ENCODE measurements at places on chromosomes 12 and 14.

DNA sequence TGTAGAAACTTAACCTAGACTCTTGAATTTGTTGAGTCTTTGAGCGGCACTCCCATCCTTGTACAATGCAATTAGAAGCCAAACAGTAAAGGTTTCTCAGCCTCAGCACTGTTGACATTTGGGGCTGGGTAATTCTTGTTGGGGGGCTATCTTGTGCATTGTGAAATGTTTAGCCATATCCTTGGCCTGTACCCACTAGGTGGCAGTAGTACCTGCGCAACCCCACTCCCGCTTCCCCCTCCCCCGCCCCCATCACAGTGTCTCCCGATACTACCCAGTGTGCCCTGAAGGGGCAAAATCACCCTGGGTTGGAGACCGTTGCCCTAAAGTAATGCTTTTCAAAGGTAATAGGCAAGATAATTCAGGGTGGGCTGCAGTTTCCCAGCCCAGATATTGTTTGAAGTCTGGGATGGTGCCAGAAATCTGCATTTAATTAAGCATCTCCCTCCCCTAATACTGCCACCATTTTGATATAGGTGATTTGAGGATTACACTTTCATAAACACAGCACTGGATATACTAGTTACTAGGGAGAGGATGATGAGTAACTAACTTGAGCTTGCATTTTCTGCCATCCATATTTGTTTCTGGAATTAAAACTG is 1.8 kb downstream of the COX6A1 start:
- peak; percentile 31 for DNase-seq

DNA sequence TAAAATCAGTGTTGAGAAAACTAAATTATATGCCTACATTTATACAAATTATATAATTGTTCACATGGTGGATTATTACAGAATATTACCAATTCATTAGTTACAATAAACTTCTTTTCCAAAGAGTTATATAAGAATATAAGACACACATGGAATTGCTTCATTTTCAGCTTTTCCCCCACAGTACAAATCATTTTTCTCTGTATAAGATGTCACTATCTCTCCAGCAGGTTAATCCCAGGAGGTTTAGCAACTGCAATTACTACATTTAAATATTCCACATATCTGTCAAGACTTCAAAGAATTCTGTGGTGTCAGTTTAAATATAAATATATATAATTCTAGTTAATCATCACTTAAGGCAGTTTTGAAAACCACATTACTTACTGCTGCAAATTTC is 59.6 kb upstream of the G2E3 start:
- DNase-seq = no peak

DNA sequence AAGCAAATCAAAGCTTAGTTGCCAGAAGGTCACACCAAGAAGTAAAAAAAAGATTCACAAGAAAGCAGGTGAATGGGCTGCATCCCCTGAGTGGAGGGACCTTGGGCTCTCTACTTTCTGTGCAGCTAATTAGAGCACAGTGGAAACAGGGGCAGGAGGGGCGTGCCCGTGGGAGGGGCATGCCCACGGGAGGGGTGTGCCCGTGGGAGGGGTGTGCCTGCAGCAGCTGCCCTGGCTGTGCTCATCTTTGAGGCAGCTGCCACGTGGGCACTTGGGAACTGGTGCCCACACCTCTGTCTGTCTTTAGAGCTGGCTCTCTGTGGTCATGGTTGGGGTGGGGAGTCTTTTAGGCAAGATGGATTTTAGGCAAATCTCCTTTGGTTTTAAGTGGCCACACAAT is 60.0 kb downstream of the EML1 start:
- no peak for DNase-seq

DNA sequence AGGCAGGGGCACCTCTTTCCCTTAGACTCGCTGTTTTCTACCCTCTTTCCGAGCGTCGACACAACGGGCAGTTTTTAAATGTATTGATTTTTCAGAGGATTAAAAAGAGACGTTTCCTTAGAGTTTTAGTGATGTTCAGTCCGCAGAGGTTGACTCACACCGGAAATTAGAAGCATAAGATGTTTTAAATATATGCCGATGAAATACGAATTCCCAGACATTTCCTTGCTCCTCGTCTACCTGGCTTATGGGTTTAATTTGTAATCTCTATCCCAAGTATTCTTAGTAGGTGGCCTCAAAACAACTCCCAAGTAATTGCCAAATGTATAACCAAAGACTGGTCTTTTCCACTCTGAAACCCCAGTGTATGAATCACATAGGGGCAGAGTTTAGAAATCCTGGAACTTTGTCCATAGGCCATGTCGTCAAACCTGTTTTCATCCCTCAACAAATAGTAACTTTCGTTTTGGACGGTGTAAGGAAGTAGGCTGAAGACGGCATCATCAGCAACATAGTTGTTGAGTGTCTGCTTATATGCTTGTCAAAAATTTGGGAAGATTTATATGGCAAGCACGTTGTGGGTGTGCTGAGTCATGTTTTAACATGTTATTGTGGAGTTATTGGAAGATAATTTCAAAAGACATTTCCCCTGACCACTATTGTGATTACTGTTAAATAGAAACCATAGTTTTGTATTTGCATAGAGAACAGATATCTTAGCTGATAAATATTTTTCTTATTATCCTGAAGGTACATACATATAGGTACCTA is 824 bp downstream of the TBK1 start:
- peak; percentile 75 for DNase-seq

DNA sequence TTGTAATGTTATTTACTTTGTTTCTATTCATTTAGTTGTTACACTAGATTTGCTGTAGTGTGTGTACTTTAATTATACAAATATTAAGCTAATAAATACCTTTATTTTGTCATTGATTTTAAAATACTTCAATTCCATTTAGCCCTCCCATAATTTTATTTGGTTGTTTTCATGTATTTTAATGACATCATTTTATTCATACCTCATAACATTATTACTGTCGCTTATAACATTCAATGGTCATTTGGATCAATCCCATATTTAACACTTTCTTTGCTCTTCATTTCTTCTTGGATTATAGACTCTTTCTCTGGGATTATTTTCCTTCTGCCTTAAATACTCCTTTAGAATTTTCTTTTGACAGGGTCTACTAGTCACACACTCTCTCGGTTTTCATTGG is 86.6 kb upstream of the CAND1 start:
- no peak for DNase-seq

DNA sequence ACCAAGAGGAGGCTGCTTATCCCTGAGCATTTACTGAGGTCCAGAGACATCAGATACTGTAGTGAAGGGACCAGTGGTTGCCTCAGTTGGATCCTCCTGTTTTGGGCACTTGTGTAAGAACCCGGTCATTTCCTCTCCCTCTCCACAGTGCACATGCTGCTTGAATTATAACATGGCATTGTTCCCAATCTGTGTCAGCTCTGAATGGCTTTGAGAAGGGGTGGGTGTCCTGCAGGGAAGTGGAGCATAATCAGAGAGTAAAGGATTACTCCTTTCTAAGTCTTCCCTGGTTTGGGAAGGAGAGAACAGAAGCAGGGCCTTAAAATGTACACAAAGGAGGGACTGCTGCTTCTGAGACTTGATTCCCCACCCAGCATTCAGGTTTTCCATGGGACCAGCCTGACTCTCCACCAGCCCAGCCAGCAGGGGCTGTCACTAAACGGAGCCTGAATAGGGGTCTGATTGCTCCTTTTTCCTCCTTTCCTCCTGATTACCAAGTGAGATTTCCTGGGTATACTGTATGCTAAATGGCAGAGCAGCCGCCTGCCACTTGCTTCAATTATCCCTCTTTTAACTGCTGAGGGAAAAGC is 78.4 kb downstream of the NRXN3 start:
- DNase-seq = no peak

GRCh38 chr12:95173392-95174251 is 43.6 kb downstream of the FGD6 start:
- DNase-seq = no peak

- DNase-seq = no peak
Observed at GRCh38 chr12:87383680-87384079, 645.5 kb downstream of the C12orf50 start.

- peak; percentile 82 for DNase-seq
Observed at GRCh38 chr14:103528587-103529382, at the start of gene TRMT61A. Gene TRMT61A (plus strand): TSS chr14:103529196. CDS start chr14:103529979, 783 bp downstream.

GRCh38 chr14:102732924-102733323 is 44.3 kb upstream of the TRAF3 start:
- no peak for DNase-seq

DNA sequence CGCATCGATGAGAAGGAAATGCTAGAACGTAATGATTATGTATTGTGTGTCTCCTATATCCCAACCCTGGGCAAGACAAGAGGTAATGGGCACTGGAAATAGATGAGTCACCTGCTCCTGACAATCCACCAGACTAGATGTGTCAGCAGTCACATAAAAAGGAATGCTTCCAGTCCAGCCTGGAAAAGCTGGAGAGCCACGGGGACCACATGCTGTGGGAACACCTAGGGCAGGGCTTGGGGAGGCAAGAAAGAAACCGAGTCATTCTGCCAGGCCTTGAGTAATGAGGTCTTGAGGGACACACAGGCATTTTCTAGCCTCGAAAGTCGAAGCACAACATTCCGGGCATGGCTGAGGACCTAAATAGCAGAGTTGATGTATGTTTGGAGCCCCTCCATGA is 716.7 kb upstream of the TMEM132C start:
- DNase-seq = no peak

DNA sequence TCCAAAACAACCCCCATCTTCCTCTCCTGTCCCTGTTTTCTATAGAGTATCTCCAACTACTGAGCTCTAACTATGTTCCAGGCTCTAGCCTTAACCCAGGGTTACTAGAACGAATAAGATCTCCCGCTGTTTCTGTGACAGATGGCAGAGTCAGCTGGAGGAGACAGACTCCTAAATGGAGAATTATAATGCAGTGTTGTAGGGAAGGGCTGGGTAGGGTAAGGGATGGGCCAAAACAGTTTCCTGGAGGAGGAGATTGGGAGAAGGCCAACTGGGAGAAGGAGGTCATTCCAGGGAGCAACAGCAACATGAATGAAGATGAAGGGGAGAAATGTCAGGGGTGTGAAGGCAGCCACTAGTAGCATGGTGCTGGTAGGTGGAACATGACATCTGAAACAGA is 73.4 kb upstream of the ANO4 start:
- no peak for DNase-seq

DNA sequence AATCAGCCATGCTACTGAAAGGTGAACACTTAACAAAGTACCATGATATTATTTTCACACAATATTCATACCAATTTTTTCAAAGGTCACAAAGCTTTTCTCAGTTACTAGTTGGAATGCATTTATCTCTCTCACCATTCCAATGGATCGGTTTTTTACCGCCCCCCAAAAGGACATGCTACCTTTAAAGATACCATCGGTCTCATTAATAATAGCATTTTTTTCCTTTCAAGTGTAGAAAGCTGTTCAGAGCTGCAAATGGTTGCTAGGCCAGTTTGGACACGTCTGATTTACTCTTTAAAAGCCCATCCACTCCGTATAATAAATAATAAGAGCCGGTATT is 34.9 kb upstream of the STON2 start:
- DNase-seq = no peak

GRCh38 chr14:56129092-56129491 is 10.9 kb downstream of the PELI2 start:
- no peak for DNase-seq

GRCh38 chr12:131672941-131673887 is 37.7 kb upstream of the SFSWAP start:
- peak; percentile 34 for DNase-seq

GRCh38 chr14:75109877-75110276 is 17.0 kb downstream of the NEK9 start:
- no peak for DNase-seq

GRCh38 chr14:44477953-44478352 is 29.1 kb downstream of the FSCB start:
- no peak for DNase-seq

DNA sequence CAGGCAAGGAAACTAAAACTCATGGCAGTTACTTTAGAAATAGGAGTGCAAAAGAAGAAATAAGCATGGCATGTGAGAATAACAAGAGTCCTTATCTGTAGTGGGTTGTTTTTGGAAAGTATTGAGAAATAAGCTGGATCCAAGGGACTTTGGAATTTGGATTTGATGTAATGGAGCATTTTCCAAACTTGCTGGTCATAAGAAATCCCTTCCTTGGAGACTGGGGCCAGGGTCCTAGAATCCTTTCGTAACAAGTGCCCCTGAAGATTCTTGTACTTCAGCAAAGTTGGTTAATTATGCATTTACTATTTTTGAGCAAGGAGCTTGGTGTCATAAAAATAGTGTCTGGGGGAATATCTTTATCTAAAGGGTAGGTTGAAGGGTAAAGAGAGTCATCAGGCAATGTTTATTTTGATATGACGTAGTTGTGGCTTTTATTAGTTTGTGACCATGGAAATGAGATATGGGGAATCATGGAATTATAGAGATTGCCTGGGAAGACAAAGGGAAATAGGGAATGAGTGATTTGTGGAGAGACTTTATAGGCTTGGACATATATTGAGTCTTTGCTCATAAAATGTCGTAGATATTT is 53.9 kb downstream of the WNK1 start:
- no peak for DNase-seq

- no peak for DNase-seq
Observed at GRCh38 chr14:54023027-54023426, 66.4 kb upstream of the BMP4 start.

DNA sequence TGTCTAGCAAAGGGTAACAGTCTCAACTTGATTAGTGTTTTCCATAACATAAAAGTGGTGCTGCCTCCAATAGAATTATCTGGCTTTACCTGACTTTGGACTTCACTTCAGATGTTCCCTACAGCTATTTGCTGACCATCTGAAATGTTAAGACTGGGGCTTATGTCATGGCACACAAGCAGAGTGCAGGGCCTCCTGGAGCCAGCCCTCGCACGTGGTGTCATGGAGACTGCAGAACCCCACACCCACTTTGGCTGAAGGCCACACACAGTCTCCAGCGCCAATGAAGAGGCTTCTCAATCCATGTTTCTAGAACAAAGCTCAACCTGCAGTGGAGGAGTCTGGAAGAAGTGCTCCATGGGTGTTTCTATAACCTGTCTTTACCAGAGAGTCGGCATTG is 169.6 kb upstream of the FRMD6 start:
- DNase-seq = no peak

- no peak for DNase-seq
Observed at GRCh38 chr14:88681755-88682494, 110.8 kb downstream of the EML5 start.

GRCh38 chr12:68250454-68250853 is 3.0 kb downstream of the IL22 start:
- no peak for DNase-seq

DNA sequence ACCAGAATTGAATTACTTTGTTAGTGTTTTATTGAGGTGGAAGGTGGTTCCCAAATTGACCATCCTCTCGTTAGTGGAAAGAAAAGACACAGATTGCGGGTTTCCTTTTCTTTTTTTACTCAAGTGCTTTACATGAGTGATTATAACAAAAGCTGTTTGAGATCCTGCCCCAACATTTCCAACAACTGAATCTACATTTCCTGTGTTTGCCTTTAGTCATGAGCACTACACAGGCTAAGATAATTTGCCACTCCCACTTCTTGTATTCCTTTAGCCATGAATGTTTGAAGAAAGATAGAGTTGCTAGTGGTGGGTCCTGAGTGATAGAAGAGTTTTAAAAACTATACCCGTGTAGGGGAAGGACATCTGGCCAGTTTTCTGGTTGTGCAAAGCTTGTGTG is 16.0 kb downstream of the RERGL start:
- DNase-seq = no peak

GRCh38 chr12:70534466-70534865 is 102.8 kb downstream of the PTPRB start:
- no peak for DNase-seq
